ENCODE measurements at places on chromosomes 12 and 14.
A peak's percentile ranks its signal among the peaks of the same experiment; 100 is the strongest.

DNA sequence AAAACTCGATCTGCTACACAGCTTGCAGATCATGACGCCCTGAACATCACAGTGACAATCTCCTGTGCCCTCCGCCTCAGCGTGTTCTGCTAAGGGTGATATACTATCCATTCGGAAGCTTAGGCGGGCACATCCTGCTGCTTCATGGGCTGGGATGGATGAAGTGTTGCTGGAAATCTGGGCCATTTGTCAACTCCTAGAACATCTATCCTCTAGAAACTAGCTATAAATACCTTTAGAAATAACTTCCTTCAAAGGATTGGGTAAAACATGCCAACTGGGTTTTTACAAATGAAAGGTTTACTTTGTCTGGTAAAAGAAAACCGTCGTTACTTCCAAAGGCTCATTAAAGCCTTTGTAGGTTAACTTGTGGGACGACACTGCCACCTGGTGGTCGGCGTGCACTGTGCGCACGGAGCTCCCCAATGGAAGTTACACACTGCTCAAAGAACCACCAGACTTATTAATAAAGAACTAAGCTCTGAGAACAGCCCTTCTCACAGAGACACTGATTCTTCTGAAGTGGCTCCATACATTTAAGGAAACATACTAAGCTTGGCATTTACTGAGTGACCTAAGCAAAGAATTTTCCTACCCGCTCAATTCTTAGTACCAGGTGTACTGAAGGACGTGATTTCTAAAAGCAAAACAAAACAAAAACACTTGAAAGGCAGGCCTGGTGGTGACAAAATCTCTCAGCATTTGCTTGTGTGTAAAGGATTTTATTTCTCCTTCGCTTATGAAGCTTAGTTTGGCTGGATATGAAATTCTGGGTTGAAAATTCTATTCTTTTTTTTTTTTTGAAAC lies 21.6 kb upstream of the CACNA2D4 start:
- DNase-seq = peak; percentile 87

GRCh38 chr12:22254478-22254877 lies 80.0 kb downstream of the ST8SIA1 start:
- no peak for DNase-seq

DNA sequence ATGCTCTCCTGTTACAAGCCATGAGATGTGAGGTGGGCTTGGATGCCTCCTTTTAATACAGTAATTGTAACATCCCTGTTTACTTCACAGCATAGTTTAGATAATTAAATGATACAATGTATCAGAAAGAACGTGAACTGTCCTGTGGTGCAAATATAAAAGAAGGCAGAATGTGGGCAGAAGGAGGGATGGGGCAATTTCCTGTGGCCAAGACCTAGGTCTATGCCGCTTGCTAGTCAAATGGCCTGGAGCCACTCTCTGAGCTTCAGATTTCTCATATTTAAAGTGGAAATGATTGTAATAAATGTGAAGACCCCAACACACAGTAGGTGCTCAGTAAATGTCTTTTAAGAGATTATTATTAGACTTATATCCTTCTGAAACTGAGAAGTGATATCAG lies 24.0 kb upstream of the EVL start:
- no peak for DNase-seq

DNA sequence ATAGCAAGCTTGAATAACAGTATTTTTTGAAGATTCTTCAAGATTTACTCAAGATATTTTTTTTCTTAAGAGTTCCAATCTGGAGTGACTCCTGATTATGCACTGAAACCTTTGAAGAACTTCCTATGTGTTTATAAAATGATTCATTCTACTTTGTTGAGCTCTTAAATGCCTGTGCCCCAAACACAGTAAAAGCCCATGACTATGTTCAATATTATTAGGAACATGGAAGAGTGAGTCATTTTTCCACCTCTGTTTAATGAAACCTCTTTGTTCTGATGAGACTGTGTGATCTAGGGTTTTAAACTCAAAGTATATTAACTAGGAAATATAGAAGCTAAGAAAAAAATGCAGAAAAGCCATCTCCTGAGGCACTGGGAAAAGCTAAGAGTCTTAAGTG lies 415.0 kb upstream of the FBXO33 start:
- peak; percentile 56 for DNase-seq

- DNase-seq = no peak
These were observed 310.0 kb upstream of the DCN start for GRCh38 chr12:91492648-91493047.

- no peak for DNase-seq
These were observed 769 bp upstream of the ZNF740 start for GRCh38 chr12:53179687-53180219.

- DNase-seq = no peak
These were observed 12.8 kb downstream of the TSFM start for GRCh38 chr12:57795354-57795753.

GRCh38 chr12:125198652-125199051 lies 133.4 kb downstream of the AACS start:
- no peak for DNase-seq

- no peak for DNase-seq
These were observed 12.9 kb downstream of the ANKRD13A start for GRCh38 chr12:110012137-110012536.
